Activated CD4-positive, CD25-positive, alpha-beta regulatory T cell treated with anti-CD3 and anti-CD28 coated beads, Interleukin-2, amount 50 U/mL, for 24 hours (primary cell): ENCODE measurements at places on chromosomes 16 and 17.
A peak's percentile ranks its signal among the peaks of the same experiment; 100 is the strongest.

DNA sequence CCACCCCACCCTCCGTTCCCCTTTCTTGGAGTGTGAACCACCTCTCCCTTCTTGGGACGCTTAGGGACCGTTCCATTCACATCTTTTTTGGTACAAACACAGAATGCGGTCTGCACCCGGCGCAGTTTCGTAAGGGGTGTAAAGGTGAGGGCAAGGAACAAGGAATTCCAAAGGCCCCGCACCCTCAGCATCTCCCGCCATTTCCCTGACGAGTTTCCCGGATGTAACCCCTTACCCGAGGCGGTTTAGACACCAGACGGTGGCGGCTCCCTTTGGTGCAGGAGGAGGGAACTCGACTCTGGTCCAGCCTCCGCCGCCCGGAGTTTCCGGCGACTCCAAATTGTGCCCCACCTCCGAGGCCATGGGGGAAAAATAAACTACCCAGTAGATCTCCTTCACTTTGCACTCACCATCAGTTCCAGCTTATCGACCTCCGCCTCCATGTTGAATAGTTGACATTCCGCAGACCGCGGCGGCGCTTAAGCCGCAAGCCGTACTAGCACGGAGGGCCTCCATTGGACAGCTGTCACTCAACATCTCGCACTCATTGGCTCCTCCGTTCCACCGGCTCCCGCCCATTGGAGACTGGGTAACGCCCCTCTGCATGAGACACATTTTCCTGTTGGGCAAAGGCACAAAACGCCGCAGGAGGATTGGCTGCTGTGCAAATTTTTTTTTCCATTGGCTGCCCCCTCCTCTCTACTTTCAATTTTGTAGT lies at the start of gene SKA2:
TSS of gene SKA2 (minus strand) at position 466 of the 718 bp plus-strand sequence. CDS start at position 443, 23 bp downstream.
- peak; percentile 85 for ATAC-seq

GRCh38 chr16:12236589-12236988 lies 260.1 kb downstream of the SNX29 start:
- no peak for ATAC-seq

DNA sequence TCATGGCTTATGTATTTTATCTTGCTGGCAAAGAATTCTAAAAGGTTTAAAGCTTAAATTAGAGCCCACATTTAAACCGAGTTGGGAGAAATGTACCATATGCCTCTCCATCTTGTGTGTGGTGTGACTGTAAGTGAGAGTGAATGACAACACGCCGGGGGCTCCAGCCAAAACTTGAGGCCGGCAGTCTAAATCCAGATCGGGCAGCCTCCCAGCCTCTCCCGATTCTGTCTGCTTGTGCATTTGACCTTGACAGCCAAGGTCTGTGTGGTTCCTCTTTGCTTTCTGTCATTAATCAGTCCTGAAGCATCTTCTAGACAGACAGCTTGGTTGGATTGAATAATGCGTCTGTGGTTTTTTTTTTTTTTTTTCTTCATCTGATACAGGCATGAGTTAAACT lies 1093.2 kb upstream of the EEF2KMT start:
- no peak for ATAC-seq

DNA sequence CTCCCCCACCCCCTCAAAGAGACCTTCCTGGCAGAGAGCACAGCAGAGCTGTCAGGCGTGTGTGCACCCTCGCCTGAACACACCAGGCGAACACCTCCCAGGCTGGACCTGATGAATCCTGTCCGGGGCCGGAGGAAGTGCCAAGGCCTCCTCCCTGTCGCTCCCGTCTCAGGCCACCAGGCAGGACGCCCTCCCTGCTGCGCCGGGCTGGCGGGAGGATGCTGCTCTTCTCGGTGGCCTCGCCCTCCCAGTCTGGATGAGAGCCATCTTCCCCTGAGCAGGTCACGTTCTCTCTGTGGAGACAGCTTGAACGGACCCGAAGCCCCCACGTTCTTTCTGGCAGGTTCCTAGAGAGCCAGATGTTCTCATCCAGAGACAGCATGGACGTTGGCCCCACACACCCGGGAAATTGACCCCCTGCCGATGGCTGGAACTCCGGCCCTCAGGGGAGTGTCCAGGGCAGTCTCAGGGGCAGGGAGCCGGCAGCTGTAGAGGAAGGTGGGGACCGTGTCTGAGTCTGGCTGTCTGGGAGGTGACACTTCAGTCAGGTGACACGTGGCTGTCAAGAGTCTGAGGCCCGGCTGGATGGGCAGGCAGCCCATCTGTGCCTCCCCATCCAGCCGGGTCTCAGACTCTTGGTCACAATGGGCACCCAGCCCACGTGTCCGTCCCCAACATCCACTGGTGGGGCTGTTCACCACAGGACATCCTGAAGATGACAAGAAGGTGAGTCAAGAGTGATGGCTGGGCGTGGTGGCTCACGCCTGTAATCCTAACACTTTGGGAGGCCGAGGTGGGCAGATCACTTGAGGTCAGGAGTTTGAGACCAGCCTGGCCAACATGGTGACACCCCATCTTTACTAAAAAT lies 5.0 kb upstream of the TIMP2 start:
- no peak for ATAC-seq

DNA sequence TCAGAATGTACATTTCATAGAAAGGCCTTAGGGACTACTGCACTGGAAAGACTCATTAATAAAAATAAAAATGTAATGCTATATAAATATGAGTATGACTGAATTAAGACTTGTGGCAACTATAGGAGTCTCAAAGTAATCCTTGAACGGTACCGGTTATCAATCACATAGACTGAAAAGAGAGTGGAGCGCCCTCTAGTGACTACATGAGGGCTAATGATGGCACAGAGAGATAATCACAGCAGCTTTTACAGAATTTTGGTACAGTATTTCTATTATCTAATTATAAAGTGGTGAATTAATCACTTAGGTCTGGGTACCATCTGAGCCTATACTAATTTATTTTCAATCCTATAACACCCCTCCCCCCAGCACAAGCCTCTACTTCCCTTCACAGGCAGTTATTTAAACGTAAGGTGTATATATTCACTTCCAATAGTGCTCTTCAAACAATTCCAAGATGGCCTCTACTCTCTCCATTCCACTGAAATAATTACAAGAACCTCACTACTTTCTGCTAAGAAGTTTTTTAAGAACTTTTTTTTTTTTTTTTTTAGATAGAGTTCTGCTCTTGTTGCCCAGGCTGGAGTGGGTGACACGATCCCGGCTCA lies 40.7 kb upstream of the ANKFY1 start:
- peak; percentile 87 for ATAC-seq

GRCh38 chr17:45666641-45667040 lies 117.5 kb upstream of the CRHR1 start:
- ATAC-seq = no peak

GRCh38 chr17:68539548-68540467 lies 27.6 kb downstream of the PRKAR1A start:
- ATAC-seq = no peak

- ATAC-seq = no peak
Observed at GRCh38 chr16:8622315-8622656, 788 bp downstream of the METTL22 start.

DNA sequence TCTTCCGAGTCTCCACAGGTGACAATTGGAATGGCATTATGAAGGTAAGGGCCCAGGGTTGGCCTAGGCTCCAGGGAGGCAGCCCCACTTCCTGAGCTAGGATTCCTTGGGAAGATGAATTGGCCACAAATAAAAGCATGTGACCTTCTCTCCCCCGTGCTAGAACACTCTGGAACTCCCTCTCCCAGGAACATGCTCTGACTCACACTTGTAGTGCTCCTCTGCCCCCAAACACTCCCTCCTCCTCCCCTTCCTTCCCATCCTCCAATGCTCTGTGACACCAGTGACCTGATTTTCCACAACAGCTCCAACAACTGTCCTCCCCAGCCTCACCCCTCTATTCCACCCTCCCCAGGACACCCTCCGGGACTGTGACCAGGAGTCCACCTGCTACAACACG lies 16.4 kb upstream of the ABCC3 start:
- no peak for ATAC-seq

DNA sequence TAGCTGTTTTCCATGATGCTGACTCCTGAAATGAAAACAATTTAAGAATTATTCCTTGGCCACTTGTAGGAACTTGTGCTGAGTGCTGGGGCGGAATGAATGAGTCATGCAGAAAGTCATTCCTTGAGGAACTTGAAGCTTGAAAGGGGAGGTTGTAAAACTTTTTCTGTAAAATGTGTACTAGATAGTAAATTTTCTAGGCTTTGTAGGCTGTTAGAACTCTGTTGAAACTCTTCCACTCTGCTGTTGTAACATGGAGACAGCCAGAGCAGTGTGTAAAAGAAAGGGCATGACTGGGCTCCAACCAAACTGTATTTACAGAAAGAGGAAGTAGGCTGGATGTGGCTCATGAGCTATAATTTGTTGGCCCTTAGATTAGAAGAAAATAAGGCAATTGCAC lies 46.1 kb downstream of the ABCA8 start:
- no peak for ATAC-seq

- no peak for ATAC-seq
Observed at GRCh38 chr16:74837056-74837455, 62.4 kb upstream of the FA2H start.

DNA sequence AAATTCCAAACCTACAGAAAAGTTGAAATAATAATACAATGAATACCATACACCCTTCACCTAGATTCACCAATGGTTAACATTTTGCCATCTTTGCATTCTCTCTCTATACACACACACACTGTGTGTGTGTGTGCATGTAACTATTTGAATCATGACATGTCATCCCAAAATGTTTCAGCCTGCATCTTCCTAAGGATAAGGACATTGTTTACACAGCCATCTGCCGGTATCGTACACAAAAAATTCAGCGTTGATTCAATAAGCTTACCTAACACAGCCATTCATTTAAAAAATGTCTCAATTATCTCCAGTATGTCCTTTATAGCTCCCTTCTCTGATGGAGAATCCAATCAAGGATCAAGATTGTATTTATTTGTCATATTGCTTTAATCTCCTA lies 3.9 kb downstream of the MXRA7 start:
- ATAC-seq = no peak

GRCh38 chr16:1909561-1910231 lies 8.5 kb downstream of the HS3ST6 start:
- no peak for ATAC-seq

DNA sequence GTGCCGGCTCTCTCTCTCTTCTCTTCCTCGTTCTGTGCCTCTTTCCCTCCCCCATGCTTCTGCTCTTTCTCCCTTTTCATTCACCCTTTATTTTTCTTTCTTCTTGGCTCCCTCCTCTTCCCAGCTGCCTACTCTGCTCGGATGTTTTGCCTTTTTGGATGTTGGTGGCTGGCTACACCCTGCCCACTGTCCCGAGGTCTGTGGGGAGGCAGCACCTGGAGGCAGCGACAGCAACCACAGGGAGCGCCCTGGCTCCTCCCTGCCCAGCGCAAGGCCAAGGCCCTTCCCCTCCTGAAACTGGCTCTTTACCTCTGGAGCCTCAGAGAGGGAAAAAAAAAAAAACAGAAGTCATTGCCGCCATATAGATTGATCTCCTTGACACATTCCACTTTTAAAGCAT lies 20.0 kb downstream of the CLUAP1 start:
- no peak for ATAC-seq

DNA sequence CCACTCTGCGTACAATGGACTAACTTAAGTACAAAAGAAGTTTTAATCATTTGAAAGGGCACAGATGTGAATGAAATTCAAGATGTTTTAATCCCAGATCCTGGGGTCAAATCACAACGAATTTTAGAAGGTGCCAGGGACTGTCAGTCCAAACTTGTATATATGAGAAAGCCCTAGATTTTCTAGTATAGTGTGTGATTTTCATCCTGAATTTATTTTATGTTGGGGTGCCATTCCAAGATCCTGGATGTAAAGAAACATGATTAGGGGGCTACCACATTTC lies 64.3 kb downstream of the TUBD1 start:
- ATAC-seq = no peak

DNA sequence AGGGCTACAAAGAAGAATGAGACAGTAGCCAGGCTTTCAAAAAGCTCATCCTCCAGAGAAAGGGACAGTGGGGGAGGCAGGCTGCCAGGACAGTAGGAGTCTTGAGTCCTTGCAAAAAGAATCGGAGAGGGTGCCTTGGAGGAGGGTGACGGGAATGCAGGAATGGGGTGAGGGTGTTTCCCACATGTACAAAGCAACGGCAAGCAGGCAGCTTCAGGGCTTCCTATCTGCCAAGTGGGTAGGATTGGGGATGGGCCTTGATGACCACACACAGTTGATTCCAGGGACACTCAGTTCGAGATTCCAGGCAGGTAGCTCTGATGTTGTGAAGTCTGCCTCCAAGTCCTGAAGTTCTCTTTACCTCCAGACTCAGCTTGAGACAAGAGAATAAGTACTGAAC lies 54.4 kb downstream of the C17orf67 start:
- no peak for ATAC-seq

DNA sequence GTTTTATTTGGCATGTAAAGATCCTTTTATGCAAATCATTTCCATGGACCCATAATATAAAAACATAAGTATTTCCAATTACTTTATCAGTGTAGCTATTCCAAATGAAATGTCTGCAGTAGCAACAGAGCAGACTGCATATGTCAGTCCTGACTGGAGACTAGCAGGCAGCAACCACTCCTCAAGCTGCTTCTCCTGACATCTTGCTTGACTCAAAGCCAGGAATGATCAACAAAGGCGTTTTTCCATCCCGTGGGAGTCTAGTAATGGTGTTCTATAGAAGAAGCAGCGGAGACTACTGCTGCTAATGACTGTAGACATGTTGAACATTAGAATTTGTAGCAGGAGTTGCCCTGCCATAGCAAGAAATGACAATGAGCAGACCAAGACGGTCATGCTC lies 73.2 kb upstream of the AKTIP start:
- no peak for ATAC-seq

DNA sequence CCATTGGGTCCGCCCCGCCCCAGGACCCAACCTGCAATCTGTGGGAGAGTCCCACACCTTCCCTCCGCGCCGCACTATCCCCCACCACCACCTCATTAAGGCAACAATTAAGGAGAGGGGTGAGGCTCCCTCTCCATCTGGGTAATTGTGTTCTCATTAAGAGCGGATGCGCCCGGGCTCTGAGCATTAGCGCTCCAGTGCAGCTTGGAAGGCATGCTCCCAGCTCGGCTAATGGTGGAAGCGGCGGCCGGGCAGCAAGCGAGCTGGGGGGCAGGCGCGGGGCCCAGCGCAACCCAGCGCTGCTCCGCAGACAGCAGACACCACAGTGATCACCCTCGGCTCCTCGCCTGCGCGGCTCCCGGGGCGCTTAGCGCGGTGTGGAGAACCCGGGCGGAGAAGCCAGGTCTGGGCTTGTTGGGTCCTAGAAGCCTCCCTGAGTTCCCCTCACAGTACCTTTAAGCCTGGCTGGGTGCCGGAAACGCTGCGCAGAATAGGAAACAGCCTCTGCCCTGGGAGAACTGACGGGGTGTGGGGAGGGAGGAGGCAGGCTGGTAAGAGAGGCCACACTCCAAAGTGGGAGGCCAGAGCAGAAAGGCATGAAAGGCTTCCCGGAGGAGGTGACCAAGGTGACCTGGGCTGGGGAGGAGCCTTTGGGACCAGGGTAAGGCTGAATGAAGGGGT lies 6.4 kb downstream of the CBLN1 start:
- no peak for ATAC-seq

GRCh38 chr17:563616-564015 lies 151.0 kb downstream of the VPS53 start:
- no peak for ATAC-seq

GRCh38 chr17:57124053-57124452 lies 39.0 kb downstream of the AKAP1 start:
- ATAC-seq = no peak
